HFF-Myc (cell line): ENCODE measurements at places on chromosomes 3 and 15.

GRCh38 chr3:15299036-15299435 lies 33.4 kb downstream of the SH3BP5 start:
- DNase-seq = no peak

- DNase-seq = no peak
These were observed 365.2 kb downstream of the TUSC7 start for GRCh38 chr3:117074826-117075225.

- no peak for DNase-seq
These were observed 4.2 kb upstream of the KATNBL1 start for GRCh38 chr15:34214135-34214534.

DNA sequence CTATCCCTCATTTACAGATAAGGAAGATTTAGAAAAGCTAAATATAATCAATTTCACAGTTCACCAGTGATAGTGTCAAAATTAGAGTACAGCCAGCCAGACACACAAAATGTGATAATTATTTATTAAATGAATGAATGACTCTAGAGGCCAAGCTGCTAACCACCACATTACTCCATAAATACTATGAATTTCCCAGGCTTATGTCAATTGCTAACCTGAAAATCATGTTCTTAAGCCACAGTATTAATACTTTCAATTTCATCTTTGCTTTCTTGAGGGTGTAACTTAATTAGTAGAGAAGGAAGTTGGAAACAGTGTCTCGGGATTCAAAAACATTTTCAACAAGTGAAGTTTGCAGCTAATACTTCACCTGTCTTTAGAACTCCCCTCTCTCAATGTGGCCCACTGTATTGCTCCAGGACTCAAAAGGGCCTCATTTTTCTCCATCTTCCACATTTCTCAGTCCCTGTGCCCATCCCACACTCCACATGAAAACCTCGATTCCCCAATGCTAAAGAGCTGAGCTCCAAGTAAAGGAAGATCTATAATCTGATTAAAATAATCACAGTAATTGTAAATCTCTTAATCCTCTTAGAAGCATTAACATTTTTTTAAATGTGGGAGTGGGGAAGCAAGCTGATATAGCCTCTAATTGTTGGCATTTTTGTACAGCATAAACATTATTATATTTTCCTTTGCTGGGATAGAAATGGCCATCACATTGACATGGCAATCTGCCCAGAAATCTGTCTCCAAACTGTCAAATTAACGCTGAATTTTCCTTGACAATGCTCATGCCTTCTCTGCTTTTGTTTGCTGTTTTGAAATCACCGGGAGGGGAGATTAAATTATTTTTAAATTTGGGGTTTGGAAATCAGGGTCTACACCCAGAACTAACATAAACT lies 765.1 kb downstream of the ROBO1 start:
- no peak for DNase-seq

DNA sequence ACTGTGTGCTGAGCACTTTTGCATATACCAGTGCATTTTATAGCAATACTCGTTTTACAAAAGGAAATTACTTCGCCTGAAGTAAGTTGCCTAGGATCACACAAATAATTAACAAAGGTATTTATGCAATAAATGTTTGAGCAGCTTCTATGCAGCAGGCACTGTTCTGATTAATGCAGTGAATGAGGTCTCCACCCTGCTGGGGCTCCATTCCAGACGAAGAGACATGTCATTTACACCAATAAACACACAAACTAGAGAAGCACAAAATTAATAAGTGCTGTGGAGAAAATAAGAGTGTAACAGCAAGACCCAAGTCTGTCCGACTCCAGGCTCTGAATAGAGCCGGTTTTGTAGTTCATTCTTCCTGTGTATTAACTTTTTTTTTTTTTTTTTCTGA lies 17.5 kb downstream of the NOX5 start:
- no peak for DNase-seq

DNA sequence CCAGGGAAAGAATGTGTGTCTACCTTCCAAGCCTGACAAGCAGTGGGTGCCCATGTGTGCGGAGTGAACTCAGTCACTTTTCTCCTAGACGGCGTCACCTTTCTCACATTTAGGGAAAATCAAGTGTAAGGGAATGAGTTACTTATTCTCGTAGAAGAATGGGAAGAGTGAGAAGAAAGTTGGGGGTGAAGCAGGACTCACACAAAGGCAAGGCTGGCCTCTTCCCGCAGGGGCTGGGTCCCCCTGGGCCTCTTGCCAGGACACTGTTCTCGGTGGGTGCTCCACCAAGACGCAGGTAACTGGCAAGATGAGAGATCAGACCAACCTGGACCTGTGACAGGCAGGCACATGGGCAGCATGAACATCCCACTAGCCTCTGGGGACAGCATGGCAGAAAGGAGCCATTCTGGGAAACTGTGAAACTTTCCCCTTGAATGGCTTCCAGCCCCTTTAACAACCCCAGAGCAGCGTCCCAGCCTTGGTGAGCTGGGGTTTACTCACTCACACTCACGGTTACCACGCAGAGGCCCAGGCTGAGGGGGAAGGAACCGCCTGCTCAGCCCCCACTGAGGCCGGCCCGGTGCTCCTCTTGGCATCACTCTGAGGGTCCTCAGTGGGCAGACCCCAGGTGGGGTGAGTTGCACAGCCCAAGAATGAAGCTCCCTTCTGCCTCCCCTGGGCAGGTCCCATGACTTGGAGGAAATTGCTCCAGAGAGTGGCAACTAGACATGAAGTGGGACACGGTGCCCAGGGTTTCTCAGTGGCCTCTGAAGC lies 15.0 kb upstream of the SRP14 start:
- no peak for DNase-seq

DNA sequence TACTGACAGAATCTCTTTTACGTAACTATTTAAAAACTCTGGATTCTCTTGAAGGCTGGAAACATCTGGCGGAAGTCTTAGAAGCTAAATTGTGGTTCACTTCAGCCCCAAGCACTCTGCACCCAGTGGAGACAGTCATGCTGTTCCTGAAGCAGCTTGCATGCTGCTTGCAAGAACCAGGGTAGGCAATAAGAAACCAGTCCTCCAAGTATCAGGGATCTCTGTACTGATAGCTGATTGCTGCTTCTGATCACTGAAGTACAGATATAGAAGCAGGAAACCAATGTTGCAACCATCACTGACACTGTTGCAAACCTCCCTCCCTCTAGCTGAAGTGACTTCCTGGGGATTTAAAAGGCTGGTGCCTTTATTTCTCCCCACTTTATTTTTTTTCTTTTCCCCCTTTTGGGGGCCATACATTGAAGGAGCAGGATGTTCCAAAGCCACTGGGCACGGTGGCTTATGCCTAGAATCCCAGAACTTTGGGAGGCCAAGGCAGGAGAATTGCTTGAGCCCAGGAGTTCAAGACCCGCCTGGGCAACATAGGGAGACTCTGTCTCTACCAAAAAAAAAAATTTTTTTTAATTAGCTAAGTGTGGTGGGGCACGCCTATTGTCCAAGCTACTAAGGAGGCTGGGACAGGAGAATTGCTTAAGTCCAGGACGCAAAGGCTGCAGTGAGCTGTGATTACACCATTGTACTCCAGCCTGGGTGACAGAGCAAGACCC lies 15.3 kb downstream of the SPCS1 start:
- DNase-seq = no peak

DNA sequence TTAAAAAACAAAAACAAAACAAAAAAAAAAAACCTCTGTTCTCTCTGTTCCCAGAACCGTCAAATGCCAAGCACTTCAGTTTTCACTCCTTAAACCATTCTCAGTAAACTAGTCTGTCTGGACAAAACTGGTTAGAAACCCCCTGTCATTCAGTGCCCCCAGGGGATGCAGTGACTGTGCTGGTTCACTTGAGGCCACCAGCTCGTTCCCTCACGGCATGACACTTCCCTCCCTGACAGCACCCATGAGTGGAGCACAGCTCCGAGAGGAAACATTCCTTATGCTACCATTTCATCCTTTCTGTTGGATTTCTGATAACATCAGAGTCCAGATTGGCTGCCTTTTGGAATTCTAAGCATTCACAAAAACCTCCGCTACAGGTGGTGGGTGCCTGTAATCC lies 244.0 kb upstream of the TPM1 start:
- no peak for DNase-seq

- DNase-seq = no peak
These were observed 88.5 kb downstream of the XXYLT1 start for GRCh38 chr3:195182470-195182795.

DNA sequence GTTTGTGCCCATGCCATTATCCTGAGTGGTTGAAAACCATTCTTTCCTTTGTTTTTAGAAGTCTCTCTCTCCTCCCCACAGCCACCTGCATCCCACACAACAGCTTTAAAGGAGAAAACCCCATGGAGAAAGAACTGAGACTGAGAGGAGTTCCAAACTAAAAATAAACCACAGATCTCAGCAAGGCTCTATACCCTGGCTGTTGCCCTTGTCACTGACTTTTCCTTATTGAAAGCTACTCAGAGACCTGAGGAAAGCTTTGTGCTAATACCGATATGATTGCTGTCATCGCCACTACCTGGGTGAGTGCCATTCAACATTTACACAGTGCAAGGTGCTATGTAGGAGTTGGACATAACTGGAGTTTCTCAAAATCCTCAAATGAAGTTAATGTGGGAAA lies 55.5 kb upstream of the RASGRP1 start:
- no peak for DNase-seq

DNA sequence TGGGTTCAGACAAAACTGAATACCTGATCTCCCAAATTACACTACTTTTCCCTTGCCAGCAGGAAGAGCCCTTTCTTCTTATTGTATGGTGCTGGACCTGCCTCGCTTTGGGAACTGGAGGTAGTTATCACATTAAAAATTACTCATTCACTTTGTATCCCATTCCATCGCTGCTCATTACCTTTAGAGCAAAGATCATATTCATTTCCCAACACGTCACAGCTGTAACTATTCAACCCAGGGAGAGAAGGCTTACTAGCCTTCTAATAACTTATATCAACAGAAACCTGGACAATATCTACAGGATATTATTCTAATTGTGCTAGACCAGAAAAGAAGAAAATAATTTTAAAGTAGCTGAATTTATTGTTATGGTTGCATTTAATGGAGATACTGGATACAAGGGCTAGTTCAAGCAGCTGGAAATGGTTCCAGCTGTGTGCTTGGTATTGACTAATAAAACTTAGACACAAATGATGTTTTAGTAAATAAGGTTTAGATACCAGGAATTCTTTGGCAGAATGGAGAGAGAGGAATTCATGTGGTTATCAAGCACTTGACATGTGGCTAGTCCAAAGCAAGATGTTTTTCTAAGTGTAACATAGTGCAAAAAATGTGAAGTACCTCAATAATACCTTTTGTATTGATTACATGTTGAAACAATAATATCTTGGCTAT lies 656.3 kb downstream of the ROBO1 start:
- peak; percentile 38 for DNase-seq

- DNase-seq = no peak
These were observed 117.1 kb upstream of the IQSEC1 start for GRCh38 chr3:13190378-13190765.

- no peak for DNase-seq
These were observed 44.7 kb downstream of the SGO1 start for GRCh38 chr3:20141316-20141715.

DNA sequence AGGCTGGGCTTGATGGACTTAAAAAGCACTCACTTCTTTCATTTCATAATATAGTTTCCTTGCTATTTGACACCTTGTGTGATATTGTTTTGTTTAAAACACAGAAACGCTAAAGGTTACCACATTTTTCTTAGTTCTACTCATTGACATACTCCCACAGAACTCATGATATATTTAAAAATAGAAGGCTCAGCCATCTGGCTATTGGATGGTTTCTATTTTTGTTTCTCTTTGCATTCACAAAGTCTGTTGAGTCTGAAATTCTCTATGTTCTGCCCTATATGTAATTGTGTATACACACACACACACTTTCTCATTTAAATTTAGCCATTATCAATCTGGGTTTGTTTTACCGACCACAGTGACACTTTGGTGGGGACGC lies 128.2 kb downstream of the SOX2 start:
- DNase-seq = no peak

DNA sequence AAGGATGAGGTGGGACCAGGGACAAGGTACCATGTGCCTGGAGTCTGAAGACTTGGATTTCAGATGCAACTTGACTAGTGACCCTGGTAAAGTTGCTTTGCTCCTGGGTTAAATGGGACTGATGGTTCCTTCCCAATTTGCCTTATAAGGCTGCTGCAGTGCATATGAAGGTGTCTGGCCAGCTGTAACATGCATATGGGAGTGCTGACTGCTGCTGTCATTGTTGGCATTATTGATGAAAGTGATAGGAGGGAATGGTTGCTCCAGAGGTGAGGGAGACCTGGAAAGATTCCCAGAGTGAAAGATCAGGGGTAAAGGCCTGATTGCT lies 20.5 kb downstream of the CYP8B1 start:
- DNase-seq = no peak

DNA sequence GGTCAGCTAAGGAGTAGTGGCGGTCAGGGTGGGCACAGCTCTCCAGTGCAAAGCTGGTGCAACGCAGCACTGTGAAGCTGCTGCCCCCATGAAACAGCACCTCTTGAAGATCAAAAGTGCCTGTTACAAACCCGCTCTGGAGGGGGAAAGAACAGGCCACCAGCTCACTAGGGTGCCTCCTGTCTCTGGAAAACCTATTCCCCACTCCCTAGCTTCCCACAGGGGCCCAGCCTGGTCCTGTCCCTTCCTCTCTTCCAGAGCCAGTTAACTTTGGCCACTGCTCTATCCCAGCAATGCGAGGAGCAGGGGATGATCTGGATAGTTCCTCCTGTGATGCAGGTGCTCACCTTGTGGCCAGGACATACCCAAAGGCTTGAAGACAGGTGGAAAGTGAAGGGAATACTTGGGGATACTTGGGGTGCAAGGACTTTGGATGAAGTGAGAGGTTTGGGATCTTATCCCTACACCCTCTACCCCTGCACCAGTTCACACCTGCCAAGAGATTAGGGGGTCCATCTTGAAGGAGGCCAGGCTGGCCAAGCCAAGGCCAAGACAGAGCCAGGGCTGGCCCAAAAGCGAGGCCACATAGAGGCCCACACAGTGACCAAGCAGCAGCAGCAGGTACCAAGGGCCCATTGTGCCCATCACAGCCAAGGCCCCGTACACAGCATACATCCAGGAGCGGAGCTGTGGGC lies 4.2 kb downstream of the HHATL start:
- no peak for DNase-seq

- DNase-seq = no peak
These were observed 9.6 kb downstream of the MESP2 start for GRCh38 chr15:89785774-89786140.

GRCh38 chr3:108806316-108806715 lies 16.3 kb upstream of the TRAT1 start:
- no peak for DNase-seq

GRCh38 chr3:125054449-125055329 lies 1.1 kb downstream of the HEG1 start:
- DNase-seq = no peak

- no peak for DNase-seq
These were observed 22.2 kb upstream of the B3GNT5 start for GRCh38 chr3:183230826-183231225.

DNA sequence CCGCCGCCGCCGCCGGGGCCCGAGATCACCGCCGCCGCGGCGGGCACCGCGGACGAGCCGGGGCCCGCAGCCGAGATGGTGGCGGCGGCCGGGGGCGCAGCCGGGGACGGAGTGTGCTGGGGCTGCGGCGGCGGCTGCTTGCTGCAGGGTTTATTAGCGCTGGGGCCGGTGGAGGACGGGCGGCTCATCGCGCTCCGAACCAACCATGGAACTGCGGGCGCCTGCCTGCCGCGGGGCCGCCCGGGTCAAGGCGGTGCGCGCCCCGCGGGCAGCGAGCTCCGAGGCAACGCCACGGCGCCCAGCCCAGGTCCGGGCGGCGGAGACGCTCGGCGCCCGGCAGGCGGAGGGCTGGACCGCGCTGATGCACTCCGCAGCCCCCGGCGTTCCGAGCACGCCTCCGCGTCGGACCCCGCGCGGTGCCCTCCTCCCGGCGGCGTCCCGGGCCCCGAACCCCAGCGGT lies 277 bp downstream of the SIAH2 start:
- no peak for DNase-seq

GRCh38 chr3:18591120-18591519 lies 166.0 kb upstream of the SATB1 start:
- DNase-seq = no peak
